NCI-H2029 treated with DMSO at 0.1 percent for 48 hours (cell line): ENCODE measurements at places on chromosomes 11 and 22.

DNA sequence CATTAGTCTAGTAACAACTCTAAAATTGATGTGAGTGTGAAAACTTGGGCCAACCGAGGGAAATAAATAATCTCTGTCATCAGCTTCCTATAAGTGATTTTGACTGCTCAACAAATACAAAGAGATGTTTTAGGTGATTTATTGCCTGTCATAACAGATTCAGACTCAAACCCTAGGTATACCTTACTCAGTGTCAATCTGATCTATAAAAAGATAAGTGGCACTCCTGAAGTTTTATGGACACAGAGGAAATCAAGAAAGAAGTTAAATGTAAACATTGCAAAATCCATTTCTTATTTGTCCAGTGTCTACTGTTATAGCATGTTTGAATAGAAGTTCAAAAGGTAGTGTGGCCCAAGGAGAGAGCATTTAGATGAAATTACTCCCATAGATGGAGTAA is 30.4 kb upstream of the TYR start:
- DNase-seq, result no peak

GRCh38 chr11:8283465-8284230 is 20.0 kb upstream of the LMO1 start:
- no peak for DNase-seq

DNA sequence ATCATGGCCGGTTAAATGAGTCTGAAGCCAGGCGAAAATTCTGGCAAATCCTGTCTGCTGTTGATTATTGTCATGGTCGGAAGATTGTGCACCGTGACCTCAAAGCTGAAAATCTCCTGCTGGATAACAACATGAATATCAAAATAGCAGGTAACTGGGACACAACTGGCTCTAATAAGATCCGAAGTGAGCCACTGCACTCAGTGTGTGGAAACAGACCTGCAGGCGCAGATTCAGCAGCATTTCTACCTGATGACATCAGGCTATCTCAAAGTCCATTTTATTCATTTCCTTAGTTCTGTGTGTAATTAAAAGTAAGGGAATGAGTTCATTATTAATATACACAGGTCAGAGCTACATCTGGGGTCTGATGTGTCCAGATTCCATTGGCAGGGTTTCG is 78.2 kb downstream of the PPP2R1B start:
- DNase-seq, result no peak

- no peak for DNase-seq
Observed at GRCh38 chr11:40323241-40323640, 1136.2 kb downstream of the LRRC4C start.

DNA sequence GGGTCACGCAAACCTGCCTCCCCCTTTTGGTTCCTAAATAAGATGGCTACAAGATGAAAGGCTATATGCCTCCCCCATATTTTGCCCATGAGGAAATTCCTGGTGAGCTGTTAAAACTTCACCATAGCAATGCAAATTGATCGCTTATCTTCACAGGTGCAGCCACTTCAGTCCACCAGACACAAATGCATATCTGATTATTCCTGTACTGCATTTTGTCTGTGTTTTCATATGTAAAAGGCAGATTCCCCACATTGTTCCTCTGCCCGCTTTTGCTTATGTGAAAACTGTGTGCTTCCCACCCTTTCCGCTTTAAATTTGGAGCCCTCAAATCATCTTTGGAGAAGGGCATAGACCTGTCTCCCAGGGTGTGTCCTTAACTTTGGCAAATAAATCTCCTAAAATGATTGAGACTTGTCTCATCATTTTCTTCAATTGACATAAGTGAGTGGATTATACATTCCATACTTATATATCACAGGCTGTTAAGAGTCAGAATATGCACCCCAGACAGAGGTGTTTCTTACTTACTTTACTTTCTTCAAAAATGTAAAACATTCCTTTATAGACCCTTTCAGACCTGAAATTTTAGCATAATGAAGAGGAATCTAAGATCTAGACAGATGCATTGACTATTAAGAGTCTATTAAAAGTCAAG is 116.4 kb downstream of the CASP12 start:
- no peak for DNase-seq

DNA sequence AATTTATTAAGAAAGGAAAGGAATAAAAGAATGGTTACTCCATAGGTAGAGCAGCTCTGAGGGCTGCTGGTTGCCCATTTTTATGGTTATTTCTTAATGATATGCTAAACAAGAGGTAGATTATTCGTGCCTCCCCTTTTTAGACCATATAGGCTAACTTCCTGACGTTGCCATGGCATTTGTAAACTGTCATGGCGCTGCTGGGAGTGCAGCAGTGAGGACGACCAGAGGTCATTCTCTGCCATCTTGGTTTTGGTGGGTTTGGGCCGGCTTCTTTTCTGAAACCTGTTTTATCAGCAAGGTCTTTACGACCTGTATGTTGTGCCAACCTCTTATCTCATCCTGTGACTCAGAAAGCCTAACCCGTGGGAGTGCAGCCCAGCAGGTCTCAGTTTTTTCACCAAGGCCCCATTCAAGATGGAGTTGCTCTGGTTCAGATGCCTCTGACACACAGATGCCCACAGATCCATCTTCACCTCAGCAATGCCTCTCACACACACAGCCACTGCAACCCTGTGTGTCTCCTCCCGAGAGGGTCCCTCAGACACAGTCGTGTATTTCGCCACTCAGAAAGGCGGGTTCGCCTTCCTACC is 16.4 kb upstream of the JAM3 start:
- no peak for DNase-seq

DNA sequence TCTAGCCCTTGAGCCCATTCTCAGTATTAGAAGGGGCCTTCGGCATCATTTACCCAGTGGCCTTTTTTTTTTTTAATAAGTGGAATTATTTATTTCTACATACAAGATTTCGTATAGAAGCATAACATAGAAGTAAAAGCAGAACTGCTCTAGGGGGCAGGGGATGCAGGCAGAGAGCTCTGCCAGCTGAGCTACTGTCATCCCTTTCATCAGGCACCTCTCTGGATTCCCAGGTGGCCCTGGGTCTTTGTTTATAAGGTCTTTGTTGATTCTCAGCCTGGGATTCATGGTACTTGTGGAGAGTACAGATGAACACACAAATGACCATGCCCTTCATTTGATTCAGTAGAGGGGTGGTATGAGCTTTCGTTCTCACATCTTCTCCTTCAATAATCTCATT is 66.4 kb downstream of the GAB2 start:
- no peak for DNase-seq

DNA sequence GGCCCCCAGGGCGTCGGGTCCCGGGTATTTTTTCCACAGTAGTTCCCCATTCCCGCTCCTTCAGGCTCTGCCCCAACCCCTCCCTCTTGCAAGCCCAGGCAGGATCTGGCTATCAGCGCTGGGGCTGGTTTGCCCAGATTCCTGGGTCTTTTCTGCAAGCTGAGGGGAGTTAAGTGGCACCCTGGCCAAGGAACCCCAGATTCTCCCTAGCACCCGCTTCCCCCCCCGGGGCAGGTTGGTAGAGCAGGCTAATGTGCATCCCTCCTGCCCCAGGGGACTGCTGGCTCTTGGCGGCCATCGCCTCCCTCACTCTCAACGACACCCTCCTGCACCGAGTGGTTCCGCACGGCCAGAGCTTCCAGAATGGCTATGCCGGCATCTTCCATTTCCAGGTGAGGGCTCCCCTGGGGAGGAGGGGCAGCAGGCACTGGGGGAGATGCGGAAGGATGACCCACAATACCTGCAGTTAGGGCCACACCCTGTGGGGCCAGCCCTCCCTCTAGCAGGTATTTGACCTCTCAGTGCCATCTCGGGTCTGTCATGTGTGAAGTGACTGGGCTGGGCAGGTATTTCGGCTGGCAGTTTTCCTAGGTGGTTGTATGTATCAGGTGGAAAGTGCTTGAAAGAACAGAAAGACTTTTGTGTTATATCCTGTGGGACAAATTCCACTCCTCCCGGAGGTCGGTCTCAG is 1.6 kb downstream of the CAPN1 start:
- DNase-seq, result no peak
